ENCODE measurements at places on chromosomes 3 and 15.

DNA sequence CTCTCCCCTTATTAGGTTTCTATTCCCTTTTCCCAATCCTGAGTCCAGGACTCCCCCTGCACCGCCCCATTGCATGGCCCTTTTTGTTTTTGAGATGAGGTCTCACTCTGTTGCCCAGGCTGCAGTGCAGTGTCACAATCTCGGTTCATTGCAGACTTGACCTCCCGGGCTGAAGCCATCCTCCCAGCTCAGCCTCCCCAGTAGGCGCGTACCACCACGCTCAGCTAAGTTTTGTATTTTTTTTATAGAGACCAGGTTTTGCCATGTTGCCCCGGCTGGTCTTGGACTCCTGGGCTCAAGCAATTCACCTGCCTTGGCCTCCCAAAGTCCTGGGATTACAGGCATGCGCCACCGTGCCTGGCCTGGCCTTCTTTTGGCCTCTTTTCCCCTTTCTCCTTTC lies 29.3 kb downstream of the PDIA5 start:
- no peak for DNase-seq

- DNase-seq: peak; percentile 21
Observed at GRCh38 chr15:44713006-44713966, 2.0 kb downstream of the B2M start.

DNA sequence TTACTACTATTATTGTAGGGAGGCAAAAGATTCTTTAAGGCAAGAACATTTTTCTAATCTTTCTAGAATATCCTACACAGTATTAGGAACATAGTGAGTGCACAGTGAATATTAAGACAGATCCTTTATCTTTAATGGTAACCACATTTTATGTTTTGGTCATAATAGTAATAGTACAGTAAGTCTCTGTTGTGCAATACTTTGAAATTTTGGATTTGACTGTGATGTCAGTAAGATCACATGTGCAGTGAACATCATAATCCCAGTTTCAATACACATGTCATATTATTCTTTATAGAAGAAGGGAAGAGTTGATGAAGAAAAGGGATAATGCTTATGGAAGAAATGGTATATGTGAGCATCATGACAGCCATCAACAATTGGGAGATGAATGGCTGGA lies 10.7 kb downstream of the STT3B start:
- DNase-seq: no peak

- DNase-seq: peak; percentile 88
Observed at GRCh38 chr3:42654331-42655201, 1.1 kb downstream of the ZBTB47 start.

DNA sequence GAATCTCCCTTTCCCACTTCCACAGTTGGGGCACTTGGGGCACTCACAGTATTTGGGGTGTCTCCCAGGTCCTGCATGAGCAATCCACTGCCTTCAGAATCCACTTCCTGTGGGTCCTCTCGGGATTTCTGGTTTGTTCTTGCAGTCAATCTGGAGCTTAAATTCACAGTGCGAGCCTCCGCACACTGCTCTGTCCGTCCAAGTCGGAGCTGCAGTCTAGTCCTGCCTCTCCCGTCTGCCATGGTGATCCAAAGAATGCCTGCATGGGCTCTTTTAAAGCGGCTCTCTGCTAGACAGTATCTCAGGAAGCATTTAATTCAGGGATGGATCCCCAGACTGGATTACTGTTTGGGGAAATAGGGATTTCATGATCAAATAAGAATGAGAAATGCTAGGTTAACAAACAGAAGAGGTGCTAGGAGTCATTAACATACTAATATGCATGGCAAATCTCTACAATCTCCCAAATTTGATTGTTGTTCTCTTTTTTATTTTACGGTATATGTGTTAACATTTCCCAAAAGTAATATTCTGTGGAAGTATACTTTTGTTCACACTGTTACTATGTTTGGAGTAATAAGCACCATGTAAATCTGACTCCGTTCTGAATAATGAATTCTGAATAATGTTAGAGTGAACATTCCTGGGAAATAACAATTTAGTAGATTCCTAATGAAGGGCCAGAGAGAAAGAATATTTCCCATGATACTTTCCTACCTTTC lies 142.5 kb downstream of the HCN4 start:
- DNase-seq: no peak

- no peak for DNase-seq
Observed at GRCh38 chr15:81575436-81576123, 201.6 kb upstream of the TMC3 start.

Data from astrocyte of the hippocampus (primary cell).